Activated CD8-positive, alpha-beta T cell treated with anti-CD3 and anti-CD28 coated beads for 36 hours (primary cell): ENCODE measurements at places on chromosomes 12 and 14.

- no peak for DNase-seq
Measured at GRCh38 chr12:67786086-67786485, 137.5 kb downstream of the DYRK2 start.

GRCh38 chr12:77767335-77767734 lies 63.4 kb upstream of the NAV3 start:
- DNase-seq = no peak

- no peak for DNase-seq
Measured at GRCh38 chr12:47910981-47911380, 6.2 kb upstream of the VDR start.

DNA sequence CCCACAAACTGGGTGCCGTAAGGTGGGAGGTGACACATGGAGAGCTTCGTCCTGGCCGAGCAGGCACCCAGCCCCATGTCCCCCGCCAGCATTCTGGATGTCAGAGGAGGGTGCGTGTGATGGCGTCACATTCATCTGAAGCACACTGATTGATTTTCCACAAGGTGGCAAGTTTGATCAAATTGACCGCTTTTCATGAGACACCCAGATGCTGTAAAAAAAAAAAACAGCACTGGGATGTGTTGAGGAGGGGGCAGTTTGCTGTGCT lies 24.2 kb downstream of the SLC25A29 start:
- no peak for DNase-seq

- DNase-seq = no peak
Measured at GRCh38 chr14:100822532-100823296, 3.2 kb upstream of the MEG3 start.

GRCh38 chr14:97970222-97970621 lies 1173.0 kb downstream of the VRK1 start:
- DNase-seq = peak; percentile 62

DNA sequence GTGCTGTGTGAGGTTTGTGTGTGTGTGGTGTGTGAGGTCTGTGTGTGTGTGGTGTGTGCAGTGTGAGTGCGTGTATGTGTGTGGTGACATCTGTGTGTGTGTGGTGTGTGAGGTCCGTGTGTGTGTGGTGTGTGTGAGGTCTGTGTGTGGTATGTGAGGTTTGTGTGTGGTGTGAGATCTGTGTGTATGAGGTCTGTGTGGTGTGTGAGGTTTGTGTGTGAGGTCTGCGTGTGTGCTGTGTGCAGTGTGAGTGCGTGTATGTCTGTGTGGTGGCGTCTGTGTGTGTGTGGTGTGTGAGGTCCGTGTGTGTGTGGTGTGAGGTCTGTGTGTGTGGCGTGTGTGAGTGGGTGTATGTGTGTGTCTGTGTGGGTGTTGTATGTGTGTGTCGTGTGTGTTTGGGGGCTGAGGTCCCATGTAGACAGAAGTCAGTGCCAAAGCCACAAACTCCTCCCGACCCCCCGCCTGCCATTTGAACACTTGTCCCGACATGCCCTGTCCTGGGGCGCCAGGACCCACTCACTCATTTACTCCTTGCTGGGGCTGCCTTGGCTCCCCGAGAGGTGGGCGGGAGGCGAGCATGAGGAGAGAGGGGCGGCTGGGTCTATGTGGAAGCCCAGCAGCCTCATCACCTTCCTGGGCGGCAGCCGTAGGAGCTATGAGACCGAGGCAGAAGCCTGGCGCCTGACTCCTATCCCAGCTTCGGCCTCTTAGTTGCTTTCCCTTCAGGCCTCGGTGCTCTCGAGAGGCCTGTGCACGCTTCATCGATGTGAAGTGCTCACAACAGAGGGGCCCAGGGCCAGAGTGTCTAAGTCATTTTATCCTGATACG lies 20.5 kb downstream of the RILPL1 start:
- DNase-seq = no peak

DNA sequence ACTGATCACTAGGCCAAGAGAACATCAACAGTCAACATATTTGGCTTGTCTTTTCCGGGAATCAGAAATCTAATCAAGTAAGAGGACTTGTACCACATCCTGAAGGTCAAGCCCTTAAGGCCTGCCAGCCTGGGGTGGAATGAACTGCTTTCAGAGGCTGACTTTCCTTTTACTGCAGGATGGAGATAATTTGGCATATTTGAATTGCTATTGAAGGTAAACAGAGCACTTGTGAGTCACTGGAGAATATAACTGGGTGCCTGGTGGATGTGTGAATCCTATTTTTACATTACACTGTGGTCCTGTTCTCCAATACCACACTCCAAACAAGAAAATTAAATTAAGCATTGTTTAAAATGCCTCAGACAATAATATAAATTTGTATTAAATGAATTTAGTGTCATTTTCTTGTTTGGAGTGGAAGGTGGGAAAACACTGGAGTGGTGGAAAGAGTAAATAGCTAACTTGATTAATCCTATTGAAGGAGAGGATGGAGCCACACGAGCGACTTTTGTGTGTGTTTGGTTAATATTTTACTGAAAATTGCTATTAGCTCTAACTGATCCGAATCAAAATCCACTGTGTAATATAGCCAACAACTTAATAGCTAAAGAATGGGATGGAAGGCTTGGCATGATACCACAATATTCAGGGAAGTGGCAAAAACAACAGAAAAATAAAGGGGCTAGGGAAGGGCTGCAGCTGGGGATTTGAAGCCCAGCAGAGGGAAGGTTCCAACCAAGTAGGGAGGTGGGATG lies 89.4 kb downstream of the OTX2 start:
- DNase-seq = no peak

- no peak for DNase-seq
Measured at GRCh38 chr12:116141110-116141832, 136.2 kb downstream of the MED13L start.

GRCh38 chr14:104600141-104600643 lies 4.4 kb downstream of the TMEM179 start:
- no peak for DNase-seq

DNA sequence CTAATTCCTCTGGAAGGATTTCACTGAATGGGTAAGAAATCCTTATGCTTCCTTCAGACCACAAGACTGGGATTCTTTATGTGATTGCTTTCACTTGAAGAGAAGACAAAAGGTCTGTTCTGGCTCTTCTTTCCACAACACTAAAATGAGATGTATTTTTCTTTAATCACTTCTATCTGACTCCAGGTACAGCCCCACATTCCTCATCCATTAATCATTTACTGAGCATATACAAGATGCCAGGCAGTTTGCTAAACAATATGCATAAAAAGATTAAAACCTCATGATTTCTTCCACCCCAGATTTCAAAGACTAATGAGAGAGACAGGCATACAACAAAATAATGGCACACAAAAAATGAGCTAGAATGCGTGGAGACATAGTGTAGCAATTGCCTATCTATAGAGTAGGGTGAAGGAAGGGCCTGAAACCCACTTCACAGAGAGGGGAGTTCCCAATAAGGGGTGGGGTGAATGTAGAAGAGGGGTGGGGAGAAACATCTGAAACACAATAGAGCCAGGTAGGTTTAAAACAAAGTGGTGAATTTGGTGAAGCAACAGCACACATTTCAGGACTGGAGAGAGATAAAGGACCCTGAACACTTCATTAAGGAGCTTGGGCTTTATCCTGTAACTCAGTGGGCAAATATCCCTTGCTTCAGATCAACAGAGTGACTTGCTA lies 65.1 kb upstream of the PRB2 start:
- DNase-seq = no peak

- no peak for DNase-seq
Measured at GRCh38 chr14:67918838-67919237, 99.3 kb downstream of the RAD51B start.

DNA sequence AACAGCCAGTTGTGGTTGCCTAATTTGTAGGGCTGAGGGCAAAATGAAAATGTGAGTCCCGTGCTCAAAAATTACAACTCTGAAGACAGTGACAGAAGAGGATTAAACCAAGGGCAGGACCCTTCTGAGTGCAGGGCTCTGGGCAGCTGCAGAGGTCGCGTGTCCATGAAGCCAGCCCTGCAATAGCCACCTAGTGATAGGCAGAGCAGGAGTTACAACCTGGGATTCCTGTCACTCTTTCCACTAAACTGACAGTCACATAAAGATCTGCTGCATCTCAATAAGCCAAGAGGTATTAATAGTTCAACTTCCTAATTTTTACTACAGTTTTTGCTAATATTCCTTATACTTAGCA lies 94.1 kb downstream of the SLC2A13 start:
- no peak for DNase-seq

- DNase-seq = no peak
Measured at GRCh38 chr14:52185178-52185577, 82.3 kb upstream of the PTGDR start.

- DNase-seq = no peak
Measured at GRCh38 chr14:29148221-29148620, 381.6 kb downstream of the FOXG1 start.

- no peak for DNase-seq
Measured at GRCh38 chr12:116542345-116542956, 16.7 kb upstream of the MAP1LC3B2 start.

DNA sequence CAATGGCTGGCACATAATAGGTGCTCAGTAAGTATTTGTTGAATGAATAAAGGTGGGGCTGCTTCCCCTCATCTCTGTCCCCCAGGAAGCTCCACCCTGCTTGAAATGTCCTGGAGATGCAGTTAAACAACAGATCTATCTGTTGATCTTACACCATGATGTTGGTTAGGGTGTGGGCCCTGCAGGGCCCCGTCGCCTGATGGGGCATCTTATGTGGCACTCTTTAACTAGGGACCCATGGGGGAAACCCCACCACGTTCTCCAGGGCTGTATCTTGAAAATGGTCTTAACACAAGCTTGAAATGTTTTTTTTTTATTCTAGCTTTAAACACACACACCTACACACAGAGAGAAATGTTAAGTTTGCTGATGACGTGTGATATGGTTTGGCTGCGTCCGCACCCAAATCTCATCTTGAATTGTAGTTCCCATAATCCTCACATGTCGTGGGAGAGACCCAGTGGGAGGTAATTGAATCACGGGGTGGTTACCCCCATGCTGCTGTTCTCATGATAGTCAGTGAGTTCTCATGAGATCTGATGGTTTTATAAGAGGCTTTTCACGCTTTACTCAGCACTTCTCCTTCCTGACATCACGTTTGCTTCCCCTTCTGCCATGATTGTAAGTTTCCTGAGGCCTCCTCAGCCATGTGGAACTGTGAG lies 741.7 kb downstream of the VRK1 start:
- DNase-seq = no peak

GRCh38 chr14:51730098-51730497 lies 78.4 kb downstream of the FRMD6 start:
- no peak for DNase-seq

DNA sequence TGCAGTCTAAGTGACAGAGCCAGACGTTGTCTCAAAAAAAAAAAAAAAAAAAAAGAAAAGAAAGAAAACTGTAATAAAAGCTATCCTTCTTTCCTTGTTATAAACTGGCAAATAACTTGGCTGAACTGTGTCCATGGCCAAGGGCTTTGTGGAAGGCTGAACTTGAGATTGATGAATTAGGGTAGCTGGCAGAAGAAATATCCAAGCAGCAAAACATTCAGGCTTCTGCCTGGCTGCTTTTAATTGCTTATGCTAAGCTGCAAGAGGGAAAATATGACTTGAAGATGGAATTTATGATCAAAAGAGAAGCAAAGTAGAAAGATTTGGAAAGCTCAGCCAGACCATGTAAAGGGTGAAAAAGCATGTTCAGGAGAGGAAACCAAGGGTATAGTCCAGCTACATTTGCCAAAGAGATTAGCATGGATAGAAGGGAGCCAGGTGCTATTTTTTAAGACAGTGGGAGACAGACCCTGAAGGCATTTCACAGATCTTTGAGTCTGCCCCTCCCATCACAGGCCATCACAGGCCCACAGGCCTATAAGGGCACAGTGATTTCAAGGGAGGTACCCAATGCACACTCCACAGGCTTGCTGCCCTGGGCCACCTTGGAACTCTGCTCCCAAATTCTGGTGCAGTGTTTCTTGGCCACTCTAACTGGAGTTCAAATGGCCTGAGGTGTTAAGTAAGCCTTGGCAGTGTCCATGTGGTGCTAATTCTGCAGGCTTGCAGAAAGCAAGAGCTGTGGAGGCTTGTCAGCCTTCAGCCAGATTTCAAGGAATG lies 226.0 kb downstream of the AEBP2 start:
- no peak for DNase-seq

GRCh38 chr12:40152783-40153383 lies 47.0 kb upstream of the SLC2A13 start:
- peak; percentile 74 for DNase-seq

- no peak for DNase-seq
Measured at GRCh38 chr14:34475163-34475562, 13.1 kb upstream of the SPTSSA start.

GRCh38 chr14:104925855-104926609 lies 1.4 kb downstream of the PLD4 start:
- no peak for DNase-seq

DNA sequence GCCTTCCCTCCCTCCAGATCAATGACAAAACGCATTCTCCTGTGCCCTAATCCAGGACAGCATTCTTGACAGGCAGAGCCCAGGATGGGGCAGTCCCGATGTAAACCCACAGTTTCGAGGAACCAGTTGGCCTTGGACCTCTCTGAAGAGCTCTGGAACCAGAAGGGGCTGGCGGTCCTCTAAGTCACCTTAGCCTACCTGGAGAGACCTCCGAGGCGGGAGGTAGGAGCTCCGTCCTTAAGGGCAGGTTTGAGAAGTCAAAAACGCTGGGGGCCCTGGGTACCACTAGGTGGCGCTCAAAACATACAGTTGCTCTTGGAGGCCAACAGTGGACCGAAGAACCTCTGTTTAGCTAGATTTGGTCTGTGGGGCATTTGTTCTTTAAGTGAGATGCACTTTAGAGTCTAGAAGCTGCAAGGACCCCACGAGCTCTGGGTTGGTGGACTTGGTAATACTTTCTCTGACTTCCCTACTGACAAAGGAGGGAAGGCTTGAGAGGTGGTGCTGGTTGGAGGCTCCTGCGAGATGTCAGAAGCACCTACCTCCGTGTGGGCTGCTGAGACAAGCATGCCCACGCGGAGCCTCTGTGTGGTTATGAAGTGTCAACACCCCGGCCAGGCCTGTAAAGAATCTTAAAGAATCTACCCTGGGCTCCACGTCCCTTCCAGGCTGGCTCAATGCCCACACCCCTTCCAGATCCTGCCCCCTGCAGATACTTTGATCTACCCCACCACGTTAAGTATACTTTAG lies 74.8 kb upstream of the CHST11 start:
- peak; percentile 91 for DNase-seq

DNA sequence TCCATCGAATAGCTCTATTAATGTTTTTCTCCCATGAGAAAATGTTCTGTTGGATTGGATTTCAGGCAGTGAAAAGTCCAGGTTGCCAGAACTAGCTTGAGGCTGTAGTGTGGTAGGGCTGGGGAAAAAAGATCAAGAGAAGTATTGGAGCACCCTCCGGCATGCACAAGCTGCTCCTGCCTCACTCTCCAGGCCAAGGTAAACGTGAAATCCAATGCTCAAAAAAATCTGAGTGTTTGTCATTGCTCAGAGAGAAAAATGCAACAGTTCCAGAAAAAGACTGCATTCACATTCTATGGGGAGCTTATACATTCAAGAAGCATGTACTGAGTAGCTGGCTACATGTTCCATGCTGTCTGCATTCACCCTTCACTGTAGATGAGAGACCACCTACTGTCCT lies 680.9 kb upstream of the TBX3 start:
- DNase-seq = no peak
